ENCODE measurements at places on chromosomes 2 and 18.

- DNase-seq, result no peak
Measured at GRCh38 chr2:96715658-96716057, 24.2 kb downstream of the LMAN2L start.

DNA sequence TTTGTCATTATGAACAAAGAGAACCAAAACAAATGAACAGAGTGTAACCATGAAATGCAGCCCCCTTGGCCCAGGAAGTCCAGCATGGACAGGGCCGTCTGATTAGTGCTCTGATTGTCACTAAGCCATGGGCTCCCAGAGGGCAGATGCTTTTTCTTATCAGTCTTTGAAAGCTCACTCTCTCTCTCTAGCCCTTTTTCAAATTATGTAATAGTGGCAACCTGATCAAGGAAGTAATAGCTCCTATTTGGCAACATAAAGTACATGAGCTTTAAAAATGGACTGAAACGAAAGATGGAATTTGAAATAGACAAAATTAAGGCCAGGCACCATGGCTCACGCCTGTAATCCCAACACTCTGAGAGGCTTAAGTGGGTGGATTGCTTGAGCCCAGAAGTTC is 32.4 kb upstream of the EPG5 start:
- no peak for DNase-seq

GRCh38 chr2:21194858-21195271 is 71.1 kb downstream of the TDRD15 start:
- DNase-seq, result no peak

DNA sequence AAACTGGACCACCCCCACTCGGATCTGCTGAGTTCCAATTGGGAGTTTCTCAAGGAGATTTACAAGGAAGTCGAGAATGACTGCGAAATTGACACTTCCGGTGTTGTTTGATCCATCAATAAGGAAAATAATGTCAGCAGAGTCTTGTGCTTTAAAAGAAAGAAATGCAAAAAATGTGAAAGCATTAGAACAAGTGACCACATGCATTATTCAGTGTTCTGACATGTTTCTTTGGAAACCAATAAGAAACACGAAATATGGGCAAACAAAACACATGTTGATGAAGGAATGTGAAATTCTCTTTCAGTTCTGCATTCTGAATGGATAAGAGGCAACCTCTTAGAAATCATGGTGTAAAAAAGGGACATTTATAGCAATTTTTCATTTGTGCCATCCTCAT is 25.9 kb downstream of the COL6A3 start:
- DNase-seq, result no peak

DNA sequence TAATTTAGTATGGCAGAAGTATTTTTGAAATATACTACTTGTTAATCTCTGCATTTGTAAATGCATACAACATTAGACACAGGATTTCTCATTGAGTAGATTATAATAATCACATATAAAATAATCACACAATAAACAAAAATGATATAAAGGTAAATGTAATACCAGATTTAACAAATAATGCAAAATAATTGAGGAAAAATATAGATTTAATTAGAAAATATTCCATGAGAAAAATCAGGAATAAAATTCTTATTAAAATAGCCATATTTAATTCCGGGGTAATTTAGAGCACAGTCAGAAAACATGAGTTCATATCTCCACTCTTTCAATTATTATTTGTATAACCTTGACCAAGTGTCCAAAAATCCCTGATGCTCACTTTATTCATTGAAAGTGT is 385.9 kb upstream of the SYT4 start:
- DNase-seq, result no peak

DNA sequence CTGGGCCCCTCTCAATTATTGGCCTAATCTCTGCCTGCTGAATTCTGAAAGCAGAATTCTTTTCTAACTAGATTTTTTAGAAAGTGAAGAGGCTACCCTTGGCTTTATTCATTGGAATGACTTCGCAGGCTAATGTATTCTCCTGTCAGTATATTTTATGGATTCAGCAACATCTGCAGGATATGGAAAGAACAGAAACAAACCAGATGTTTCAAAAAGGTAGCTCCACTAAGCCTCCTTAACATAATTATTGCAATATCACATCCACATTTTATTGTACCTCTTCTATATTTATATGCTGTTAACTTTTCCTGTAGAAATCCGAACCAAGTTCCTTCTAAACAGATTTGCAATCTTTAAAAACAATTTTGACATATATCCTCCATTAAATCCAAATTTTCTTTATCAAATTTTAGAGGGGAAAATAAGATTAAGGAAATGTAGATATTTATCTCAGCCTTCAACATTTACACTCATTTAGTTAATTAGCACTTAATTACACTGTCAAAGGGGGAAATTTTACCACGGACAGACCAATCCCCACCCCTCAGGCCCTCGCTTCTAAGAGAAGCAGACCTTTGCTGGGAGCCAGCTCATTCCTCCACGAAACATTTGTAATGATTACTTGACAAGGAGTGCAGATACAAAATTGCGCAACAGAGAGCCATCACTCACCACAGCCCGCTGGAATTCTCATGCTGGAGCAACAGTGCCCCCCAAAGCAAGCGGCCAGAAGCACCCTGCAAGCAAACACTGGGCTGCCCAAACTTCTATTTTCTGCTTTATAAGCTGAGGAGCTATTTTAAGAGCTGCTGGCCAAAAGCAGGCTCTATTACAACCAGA is 253.4 kb downstream of the ETAA1 start:
- peak; percentile 82 for DNase-seq
